Naive thymus-derived CD4-positive, alpha-beta T cell (primary cell): ENCODE measurements at places on chromosomes 6 and 20. TPM values are rescaled to one million over a fixed set of nuclear protein-coding genes. Genes with fewer than 3 reads are reported as not detected.

Gene TRIM31
- total RNA-seq: 0.32 TPM

Gene TRAM2
- total RNA-seq: 10.3 TPM

Gene SMPD2
- total RNA-seq: 18.0 TPM

Gene TFAP2D
- total RNA-seq: not detected

GRCh38 chr6:11277275-11278206, 45.1 kb upstream of the NEDD9 start:
- H3K4me3 ChIP-seq: no peak overlapping the region
- peaks cover 11% of the 10 kb centered on the region for H3K4me1 ChIP-seq
- H3K36me3 ChIP-seq: no peaks in the 10 kb centered on the region

DNA sequence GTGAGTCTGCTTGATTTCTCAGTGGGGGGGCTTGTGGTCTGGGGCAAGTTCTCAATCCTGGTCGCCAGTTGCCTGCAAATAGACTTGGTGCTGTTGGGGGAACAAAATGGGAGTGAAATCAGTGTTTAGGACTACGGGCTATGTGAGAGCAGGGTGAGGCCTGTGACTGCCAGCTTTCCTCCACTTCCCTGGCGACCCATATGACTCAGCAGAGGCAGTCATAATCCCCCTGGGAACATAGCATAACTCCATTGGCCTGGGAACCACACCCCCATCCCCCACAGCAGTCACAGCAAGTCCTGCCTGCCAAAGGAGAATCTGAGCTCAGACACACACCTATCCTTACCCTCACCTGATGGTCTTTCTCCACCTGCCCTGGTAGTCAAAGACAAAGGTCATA, 387.9 kb downstream of the LMBRD1 start:
- no peaks in the 10 kb centered on the region for H3K27me3 ChIP-seq
- H3K4me1 ChIP-seq: no peaks in the 10 kb centered on the region
- no peaks in the 10 kb centered on the region for H3K36me3 ChIP-seq

DNA sequence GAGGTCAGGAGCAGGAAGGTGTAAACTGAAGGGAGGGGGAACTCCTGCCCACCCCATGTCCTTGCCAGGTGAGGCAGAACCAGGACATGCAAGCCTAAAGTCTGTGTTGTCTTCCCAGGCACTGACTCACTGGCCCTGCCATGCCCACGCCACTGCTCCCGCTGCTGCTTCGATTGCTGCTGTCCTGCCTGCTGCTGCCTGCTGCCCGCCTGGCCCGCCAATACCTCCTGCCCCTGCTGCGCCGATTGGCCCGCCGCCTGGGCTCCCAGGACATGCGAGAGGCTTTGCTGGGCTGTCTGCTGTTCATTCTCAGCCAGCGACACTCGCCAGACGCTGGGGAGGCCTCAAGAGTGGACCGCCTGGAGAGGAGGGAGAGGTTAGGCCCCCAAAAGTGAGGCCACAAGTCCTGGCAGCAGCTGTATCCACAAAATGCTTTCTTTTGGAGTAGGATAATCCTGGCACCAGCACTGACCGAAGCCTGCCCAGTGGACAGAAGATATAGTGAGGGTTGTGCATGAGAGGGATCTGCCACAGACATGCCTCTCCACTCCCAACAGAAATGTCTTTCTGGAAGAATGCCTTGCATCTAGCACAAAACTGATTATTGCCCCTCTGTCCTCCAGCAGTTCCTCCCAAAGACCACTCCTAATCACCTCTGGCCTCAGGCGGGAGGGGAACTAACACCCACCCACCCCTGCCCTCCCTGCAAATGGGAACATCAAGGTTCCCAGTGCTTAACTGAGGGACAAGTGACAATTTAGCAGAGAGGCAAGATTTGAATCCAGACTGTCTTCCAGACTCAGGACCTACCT, 812 bp downstream of the MYMX start:
- H3K27me3 ChIP-seq: no peaks in the 10 kb centered on the region
- H3K4me3 ChIP-seq: no peak overlapping the region
- DNase-seq: no peak
- H3K36me3 ChIP-seq: no peaks in the 10 kb centered on the region
- H3K4me1 ChIP-seq: peaks cover 2% of the 10 kb centered on the region
- no peak overlapping the region for H3K27ac ChIP-seq

DNA sequence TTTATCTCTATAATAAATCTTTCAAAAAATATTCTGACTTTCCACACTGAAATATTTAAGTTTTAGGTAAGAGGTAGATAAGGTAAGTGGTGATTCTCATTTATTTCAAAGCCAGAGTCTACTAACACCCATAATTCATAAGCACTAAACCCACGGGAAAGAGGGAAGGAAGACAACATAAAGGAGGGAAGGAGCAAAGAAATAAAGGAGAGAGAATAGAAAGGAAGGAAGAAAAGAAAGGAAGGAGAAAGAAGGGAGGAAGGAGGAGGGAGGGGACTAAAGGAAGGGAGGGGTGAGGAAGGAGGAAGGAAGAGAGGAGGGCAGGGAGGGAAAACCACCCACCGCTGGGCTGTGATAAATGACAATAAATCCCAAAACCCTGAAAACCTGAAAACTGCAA, 25.2 kb downstream of the MAP3K5 start:
- H3K36me3 ChIP-seq: no peaks in the 10 kb centered on the region
- H3K27ac ChIP-seq: no peak overlapping the region
- no peak overlapping the region for H3K4me3 ChIP-seq
- H3K27me3 ChIP-seq: no peaks in the 10 kb centered on the region
